ENCODE measurements at places on chromosomes 1 and 21.

DNA sequence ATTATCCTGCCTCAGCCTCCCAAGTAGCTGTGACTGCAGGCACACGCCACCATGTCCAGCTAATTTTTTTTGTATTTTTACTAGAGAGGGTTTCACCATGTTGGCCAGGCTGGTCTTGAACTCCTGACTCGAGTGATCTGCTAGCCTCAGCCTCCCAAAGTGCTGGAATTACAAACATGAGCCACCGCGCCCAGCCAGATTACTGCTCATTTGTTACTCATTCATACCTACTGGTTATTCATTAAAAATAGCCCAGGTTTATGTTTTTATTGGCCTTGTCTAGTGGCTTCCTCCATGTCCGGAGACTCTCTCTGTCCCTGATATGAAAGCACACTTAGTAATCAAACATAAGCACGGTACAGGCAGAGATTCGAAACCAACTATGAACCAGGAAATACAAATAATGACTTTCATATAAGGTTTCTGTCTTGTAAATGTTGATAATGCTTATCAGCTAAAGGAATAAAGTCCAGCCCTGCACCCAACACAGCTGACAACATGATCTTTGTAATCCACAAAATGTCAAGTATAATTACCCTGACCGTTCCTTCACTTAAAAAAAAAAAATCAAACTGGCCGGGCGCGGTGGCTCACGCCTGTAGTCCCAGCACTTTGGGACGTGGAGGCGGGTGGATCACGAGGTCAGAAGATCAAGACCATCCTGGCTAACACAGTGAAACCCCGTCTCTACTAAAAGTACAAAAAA is 50.4 kb upstream of the CXADR start:
- no peak for DNase-seq

- DNase-seq: no peak
These were observed 31.1 kb downstream of the AKT3 start for GRCh38 chr1:243818978-243819377.

GRCh38 chr1:11823366-11824137 is 17.6 kb downstream of the CLCN6 start:
- DNase-seq: no peak

GRCh38 chr1:1004780-1005697 is 5.1 kb upstream of the HES4 start:
- no peak for DNase-seq

DNA sequence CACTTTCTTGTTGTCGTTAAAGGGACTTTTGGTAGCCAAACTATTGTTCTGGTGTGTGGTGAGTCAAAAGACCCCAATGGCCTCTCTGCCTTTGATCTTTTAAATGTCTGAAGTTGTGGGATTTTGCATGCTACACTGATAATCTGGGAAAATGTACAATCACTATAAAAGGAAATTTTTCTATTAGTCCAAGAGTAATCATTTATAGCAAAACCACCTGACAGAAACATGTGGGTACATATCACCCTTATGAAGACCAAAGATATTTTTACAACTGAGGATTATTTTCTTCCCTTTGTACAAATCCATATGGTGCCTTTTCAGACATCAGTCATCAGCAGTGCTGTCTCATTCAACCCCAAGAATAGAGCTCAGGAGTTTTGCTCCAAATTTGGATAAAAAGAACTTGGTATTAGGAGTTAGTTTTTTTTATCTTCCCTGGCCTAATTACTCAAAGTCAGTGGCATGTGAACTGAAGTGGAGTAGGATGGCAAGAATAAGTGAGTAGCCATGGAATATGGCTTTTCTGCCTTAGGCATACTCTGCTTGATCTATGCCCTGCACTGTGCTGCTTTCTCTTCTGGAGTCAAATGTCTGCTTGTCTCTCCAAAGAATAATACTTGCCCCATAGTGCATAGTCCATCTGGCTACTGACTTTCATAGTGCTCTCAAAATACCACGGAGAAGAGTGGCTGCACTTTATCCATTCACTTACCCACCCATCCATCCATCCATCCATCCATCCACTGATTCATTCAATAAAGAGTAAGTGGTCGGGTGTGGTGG is 13.5 kb downstream of the GREM2 start:
- DNase-seq: no peak

- DNase-seq: no peak
These were observed 231.3 kb upstream of the PLXNA2 start for GRCh38 chr1:208475449-208475848.

- DNase-seq: no peak
These were observed 61.8 kb upstream of the PTGFRN start for GRCh38 chr1:116847688-116848531.

GRCh38 chr1:22611530-22611947 is 24.9 kb upstream of the C1QA start:
- DNase-seq: no peak

GRCh38 chr1:211257826-211258225 is 1.3 kb upstream of the RCOR3 start:
- DNase-seq: no peak

- no peak for DNase-seq
These were observed at the start of gene SPAG17 for GRCh38 chr1:118185084-118185832. TSS of gene SPAG17 (minus strand) at chr1:118185228. CDS start at chr1:118185157, 71 bp downstream.

GRCh38 chr1:25531082-25531461 is 12.3 kb upstream of the LDLRAP1 start:
- no peak for DNase-seq

DNA sequence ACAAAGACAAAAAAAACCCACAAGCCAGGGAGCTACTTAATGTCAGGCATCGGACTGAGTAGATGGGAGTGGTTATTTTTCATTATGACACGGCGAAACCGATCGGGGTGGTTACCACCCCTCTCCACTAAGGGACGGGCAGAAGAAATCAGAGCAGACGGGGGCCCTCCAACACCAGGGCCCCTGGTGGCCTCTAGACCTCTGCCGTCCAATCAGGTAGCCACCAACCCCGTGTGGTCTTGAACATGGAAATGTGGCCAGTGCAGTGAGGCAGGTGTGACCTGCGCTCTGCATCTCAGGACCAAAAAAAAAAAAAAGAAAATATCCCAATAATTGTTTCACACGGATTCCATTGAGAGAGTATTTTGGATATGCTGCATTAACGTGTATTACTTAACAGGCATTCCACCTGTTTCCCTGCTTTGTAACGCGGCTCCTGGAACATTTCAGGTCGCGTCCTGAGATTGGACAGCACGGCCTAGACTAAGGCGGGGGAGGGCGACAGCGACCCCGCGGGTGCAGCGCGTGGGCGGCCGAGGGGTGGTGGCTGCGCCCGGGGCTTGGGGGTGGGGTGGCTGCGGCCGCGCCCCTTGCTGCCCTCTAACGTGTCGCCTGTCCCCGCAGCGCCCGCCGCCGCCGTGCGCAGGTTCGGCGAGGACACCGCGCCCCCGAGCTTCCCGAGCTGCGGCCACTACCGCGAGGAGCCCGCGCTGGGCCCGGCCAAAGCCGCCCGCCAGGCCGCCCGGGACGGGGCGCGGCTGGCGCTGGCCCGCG is 48.3 kb downstream of the SIM2 start:
- DNase-seq: no peak

- no peak for DNase-seq
These were observed 89.4 kb upstream of the JAK1 start for GRCh38 chr1:65055747-65056146.

- no peak for DNase-seq
These were observed 6.4 kb downstream of the XCL1 start for GRCh38 chr1:168582688-168583336.

DNA sequence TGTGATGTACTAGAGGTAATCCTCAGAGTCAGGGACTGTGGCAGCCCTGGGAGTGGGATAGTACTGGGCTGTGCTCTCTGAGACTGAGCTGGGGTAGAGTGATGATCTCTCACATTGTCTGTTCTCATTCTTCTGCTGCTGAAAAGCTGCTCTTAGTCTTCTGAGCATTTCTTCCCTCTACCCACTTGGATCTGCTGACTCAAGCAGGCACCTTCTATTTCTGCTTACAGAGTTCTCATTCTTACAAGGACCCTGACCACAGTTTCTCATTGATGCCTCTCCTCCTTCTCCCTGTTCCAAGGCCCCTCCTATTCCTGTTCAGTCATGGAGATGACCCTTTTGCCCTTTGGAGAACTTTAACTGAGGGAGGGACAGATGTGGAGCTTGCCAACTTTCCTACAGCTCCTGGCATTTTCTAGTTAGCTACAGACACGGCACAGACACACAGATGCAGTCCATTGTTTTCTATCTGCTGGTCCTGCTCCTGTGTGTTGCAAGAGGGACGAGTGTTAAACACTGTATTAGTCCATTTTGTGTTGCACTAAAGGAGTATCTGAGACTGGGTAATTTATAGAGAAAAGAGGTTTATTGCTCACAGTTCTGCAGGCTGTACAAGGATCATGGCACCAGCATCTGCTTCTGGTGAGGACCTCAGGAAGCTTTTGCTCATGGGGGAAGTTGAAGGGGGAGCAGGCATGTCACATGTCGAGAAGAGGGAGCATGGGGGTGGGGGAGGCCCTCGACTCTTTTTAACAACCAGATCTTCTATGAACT is 12.3 kb downstream of the MAPKAPK2 start:
- no peak for DNase-seq

All from stimulated activated CD8-positive, alpha-beta memory T cell treated with anti-CD3 and anti-CD28 coated beads, Interleukin-2, amount 100 ng/mL, for 1 hour (primary cell).